ENCODE measurements at places on chromosomes 16 and 17. TPM values are rescaled to one million over a fixed set of nuclear protein-coding genes. Genes with fewer than 3 reads are reported as not detected.

The CTRB2 gene
- total RNA-seq: not detected

The ASGR2 gene
- 0.33 TPM for total RNA-seq

The KRTAP4-4 gene
- not detected for total RNA-seq

The MEOX1 gene
- total RNA-seq: 11.0 TPM

DNA sequence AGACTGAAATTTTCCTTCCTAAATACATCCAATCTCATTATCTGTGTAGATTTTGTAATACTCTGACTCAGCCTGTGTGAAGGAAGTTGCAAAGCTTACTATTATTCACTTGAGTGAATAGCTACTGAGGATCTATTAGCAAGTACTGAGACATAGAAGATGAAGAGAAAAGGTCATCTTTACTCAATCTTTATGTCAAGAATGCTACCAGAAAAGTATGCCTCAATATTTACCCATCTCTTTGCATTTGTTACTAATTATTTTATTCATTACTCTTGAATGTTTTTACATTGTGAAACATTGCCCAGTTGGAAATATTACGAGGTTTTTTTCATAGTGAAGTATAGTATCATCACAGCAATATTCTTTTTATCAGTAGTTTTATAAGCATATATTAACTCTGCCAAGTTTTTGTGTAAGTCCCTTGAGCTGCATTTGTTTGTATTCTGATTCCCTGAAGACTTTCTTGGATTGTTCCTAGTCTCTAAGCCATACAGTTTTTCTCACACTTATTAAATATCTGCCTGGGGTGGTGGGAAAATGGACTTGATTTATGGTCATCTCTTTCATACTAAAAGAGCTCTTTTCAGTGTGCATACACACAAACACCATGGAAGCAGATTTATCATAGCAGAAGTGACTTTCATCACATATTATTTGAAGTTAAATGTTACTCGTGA, 110.4 kb downstream of the MRTFB start:
- DNase-seq: no peak
